Non-pigmented ciliary epithelial cell (primary cell): ENCODE measurements at places on chromosomes 6 and 20.

DNA sequence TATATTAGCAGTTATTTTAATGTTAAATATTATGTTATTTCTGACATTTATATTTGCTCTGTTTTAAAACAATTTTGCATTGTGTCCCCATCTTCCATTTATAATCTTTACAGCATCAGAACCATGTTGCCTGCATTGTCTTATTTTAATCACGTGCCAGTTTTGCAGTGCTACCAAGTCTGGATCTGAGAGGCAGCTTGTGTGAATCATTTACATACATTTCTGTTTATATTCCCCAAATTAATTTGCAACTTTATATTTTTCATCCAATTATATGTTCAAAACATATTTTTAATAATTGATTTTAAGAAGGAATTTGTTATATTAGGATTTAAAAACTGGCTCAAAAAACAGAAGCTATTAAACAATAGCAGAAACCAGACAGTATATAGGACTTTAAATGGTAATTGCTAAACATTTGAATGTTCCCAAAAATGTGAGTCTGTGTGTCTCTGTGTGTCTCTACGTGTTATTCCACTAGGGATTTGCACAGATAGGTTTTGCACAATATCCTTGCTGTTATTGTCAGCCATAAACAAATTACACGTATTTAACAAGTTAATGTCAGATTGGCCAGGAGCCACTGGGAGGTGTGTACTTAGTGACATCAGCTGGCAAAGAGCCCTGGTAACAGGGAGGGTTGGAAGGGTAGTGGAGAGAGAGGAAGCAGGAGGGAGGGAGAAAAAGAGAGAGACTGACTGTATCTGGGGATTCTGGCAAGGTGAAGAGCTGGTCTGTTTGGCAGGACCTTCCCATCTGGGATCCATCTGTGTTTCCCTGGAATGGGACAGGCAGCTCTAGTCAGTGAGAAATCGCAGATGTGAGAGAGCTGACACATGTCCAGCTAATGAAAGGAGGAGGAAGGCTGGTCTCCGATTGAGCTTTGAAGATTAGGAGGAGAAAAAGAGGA, 72.1 kb downstream of the CBFA2T2 start:
- peak; percentile 56 for DNase-seq

DNA sequence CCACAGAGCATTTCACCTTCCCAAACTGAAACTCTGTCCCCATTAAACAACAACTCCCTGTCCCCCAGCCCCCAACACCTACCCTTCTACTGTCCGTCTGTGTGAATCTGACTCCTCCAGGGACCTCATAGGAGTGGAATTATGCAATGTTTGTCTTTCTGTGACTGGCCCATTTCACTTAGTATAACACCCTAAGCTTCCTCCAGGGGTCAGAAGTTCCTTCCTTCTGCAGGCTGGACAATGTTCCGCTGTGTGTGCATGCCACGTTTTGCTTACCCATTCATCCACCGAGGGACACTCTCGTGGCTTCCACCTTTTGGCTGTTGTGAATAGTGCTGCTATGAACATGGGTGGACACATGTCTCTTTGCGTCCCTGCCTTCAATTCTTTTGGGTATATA, 37.6 kb upstream of the MPC1 start:
- peak; percentile 3 for DNase-seq

DNA sequence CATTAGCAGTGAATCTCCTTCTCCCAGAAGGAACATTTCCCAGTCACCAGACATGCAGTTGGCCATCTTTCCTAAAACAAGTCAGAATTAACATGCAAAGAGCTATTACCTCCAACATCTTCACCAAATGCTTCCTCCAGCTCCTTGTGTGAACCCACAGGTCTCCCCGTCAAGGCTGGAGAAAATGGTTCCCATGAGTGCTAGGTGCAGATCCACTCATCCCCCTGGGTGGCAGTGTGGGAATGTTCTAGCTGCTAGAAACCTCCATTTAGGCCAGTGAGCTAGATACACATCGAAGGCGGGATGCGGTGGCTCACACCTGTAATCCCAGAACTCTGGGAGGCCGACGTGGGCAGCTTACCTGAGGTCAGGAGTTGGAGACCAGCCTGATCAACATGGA, 603.9 kb upstream of the SLC35B3 start:
- DNase-seq = no peak

DNA sequence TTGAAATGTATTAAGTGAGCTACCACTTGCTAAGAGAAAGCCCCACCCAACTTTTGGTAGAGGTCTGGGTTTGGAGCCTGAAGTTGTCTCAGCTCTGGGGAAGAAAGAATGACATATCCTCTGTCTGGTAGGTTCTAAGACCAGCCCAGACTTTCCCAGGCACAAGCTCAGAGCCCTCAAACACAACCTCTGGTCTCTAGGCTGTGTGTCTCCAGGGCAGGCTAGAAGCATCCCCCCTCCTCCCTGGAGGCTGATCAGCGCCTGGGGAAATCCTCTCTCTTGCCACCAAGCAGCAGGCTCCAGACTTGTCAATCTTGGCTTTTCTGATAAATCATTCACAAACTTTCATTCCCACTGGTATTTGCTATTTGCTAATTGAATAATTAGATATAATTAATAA, 226.5 kb upstream of the CST7 start:
- no peak for DNase-seq

DNA sequence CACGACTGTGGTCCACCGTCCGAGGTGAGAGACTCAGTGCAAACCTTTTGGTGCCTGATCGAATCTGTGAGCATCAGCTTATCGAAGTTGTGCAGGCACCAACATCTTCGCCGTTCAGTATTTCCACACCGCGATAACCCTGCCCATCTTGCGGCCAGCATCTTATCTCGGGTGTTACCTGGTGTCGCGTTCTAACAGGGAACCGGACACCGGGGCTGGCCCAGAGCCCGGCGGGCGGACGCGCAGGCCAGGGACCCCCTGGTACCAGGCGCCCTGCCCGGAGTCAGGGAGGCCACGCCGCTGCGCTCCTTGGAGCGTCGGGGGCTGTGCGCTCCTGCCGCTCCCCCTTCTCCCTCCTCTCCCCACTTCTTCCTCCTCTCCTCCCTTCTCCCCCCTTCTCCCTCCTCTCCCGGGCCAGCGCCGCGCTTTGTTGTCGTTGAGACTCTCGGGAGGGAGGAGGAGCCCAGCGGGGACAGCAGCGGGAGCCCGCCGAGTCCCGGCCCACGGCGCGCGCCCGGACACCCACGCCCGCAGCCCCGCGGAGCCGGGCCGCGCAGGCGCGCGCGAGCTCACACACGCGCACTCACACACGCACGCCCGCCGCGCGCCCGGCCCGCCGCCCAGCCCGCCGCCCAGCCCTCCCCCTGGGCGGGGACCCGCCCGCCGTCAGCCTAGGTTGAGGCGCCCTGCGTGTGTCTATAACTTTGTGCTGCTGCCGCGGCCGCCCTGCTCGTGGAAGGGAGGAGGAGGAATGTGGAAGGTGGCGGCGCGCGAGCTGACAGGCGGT, 1.4 kb upstream of the FOXO3 start:
- DNase-seq = no peak

DNA sequence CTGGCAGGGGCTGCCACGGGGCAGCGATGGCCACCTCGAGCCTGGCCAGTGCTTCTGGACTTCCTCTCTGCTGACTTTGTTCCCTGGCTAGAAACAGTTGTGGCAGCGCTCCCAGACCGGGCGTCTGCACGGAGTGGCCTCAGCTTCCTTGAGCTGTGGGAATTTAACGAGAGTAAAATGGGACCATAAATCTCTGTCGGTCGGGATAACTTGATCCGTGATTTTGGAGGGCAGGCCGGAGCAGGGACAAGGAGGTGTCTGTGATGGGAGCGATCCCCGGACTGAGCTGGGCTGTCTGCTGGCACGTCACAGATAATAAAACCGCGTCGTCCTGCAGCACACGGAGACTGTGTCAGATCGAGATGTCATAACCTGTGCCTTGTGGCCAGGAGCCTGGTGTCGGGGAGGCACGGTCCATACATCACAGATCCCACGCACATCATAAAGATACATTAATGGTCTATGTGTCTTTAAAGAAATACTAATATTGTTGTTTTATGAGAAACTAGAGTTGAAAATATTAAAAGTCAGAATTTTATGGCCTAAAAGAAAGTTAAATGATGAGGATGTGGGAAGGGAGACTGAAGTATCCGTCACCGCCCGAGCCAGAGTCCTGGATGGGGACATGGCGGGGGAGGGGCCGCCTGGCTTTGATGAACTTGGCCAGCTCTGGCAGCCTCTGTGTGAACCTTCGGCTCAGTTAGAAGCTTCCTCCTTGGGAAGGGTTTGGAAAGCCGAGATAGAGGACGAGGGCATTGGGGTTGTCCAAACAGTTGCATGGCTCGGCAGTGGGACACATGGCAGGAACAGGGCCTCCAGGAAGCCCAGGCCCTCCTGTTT, 6.5 kb upstream of the RBBP8NL start:
- no peak for DNase-seq
